Heart left ventricle (tissue), 16 donors: ENCODE measurements at places on chromosomes 3 and 15. TPM values are rescaled to one million over a fixed set of nuclear protein-coding genes. Genes with fewer than 3 reads are reported as not detected.

The STARD5 gene
- 1.6 TPM for total RNA-seq

The SHC4 gene
- total RNA-seq: 1.8 TPM

The KIAA1143 gene
- 30.5 TPM for total RNA-seq

The PCSK6 gene
- 25.3 TPM for total RNA-seq

The CTXND1 gene
- total RNA-seq: 9.5 TPM

The CIB2 gene
- total RNA-seq: 6.3 TPM

The CCR9 gene
- not detected for total RNA-seq

The SNX4 gene
- total RNA-seq: 28.0 TPM

The MEGF11 gene
- not detected for total RNA-seq

The GPR160 gene
- total RNA-seq: 0.72 TPM

The ADIPOQ gene
- total RNA-seq: 0.12 TPM

The ASB14 gene
- 5.1 TPM for total RNA-seq

The ZNF80 gene
- 0.09 TPM for total RNA-seq

The SKOR1 gene
- 0.19 TPM for total RNA-seq

The CHST13 gene
- 0.60 TPM for total RNA-seq

The MAGEL2 gene
- not detected for total RNA-seq

The PGBD4 gene
- total RNA-seq: 1.7 TPM

The GP5 gene
- 0.12 TPM for total RNA-seq

The CPN2 gene
- total RNA-seq: 0.77 TPM

The TICRR gene
- total RNA-seq: 0.12 TPM

The TMEM108 gene
- 1.1 TPM for total RNA-seq

The CEMIP gene
- total RNA-seq: 0.23 TPM

The CHRNA3 gene
- not detected for total RNA-seq
